ENCODE measurements at places on chromosomes 7 and 10.

- no peak for DNase-seq
These were observed 2.1 kb downstream of the GRM3 start for GRCh38 chr7:86645676-86646276.

GRCh38 chr7:105246256-105246655 is 142.5 kb downstream of the SRPK2 start:
- DNase-seq: no peak

- no peak for DNase-seq
These were observed 45.6 kb upstream of the AGBL3 start for GRCh38 chr7:134940729-134941128.

DNA sequence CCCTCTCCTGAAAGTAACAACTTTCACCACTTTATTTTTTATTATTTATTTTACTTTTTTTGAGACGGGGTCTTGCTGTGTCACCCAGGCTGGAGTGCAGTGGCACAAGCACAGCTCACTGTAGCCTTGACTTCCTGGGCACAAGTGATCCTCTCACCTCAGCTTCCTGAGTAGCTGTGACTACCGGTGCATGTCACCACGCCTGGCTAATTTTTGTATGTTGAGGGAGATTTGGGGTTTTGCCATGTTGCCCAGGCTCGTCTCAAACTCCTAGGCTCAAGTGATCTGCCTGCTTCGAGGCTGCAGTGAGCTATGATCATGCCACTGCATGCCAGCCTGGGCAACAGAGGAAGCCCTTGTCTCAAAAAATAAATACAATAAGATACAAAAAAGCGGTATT is 14.9 kb upstream of the SLIT1 start:
- no peak for DNase-seq

DNA sequence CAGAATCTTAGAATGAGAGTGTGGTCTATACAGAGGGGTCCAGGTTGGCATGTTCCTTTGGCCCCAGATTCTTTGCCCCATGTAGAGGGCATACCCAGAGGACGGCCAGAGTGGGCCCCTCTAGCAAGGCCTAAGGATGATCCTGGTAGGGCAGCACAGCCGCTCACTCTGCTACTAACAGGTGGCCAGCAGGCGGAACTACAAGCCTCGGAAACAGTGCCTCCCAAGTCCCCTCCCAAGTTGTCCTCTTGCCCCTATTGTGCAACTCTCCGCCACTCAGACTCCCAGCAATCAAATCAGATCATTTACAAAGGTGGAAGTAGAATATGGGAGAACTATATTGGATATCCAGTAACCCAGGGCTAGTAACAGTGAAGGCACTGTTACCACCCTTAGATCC is 107.4 kb downstream of the STRA8 start:
- no peak for DNase-seq

- no peak for DNase-seq
These were observed 531.6 kb upstream of the IGFBP3 start for GRCh38 chr7:46452561-46453135.

GRCh38 chr10:49527061-49527460 is 11.9 kb downstream of the ERCC6 start:
- DNase-seq: no peak

DNA sequence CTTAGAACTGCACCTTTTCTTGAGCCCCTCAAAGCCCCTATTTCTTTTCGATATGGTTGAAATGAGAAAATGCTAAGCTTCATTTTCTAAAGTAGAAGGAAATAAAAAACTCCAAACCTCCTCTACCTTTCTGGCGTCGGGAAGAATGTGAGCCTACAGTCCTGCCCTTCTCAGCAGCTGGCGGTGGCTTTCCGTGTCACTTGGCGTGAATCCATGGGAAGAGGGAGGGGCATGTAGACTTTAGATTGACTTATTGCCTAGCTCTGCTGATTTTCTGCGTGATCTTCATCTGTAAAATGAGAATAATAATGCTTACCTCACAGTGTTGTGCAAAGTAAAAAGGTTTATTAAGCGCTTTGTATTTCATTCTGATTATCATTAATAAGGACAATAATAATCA is 35.0 kb downstream of the PRR15 start:
- no peak for DNase-seq

- DNase-seq: no peak
These were observed 32.3 kb upstream of the PALS2 start for GRCh38 chr7:24540956-24541355.

GRCh38 chr7:150992833-150993302 is 2.1 kb downstream of the NOS3 start:
- DNase-seq: no peak
